Pulmonary artery endothelial cell (primary cell): ENCODE measurements at places on chromosomes 7 and 10. TPM values are rescaled to one million over a fixed set of nuclear protein-coding genes. Genes with fewer than 3 reads are reported as not detected.

The ACBD5 gene
- total RNA-seq = 23.8 and 25.5 TPM in 2 replicates

DNA sequence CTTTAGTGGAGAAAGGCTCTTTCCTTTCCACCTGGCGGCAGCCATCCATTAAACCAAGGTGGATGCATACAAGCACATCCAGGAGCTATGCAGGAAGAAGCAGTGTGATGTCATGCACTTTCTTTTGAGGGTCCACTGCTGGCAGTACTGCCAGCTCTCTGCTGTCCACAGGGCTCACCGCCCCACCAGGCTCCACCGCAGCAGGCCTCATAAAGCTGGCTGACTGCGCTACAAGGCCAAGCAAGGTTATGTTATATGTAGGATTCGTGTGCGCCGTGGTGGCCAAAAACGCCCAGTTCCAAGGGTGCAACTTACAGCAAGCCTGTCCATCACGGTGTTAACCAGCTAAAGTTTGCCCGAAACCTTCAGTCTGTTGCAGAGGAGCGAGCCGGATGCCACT, 37.3 kb upstream of the TRUB1 start:
- no peak for DNase-seq

DNA sequence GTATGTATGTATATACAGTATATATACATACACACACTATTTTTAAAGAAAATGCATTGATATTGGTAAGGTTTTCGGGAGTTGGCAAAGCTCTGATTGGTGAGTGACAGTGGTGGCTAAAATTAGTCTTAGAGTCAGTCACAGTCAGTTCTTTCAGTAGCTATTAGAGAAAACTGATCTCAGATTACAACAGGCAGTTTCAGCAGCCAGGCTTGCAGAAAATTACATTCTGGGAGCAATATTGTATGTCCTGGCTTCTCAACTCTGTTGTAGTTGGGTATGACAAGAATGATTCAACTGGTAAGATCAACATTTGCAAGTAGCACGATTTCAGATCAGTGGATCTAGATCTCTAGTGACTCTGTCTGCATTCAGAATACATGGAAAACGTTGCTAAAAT, 897.9 kb upstream of the AUTS2 start:
- DNase-seq = no peak

DNA sequence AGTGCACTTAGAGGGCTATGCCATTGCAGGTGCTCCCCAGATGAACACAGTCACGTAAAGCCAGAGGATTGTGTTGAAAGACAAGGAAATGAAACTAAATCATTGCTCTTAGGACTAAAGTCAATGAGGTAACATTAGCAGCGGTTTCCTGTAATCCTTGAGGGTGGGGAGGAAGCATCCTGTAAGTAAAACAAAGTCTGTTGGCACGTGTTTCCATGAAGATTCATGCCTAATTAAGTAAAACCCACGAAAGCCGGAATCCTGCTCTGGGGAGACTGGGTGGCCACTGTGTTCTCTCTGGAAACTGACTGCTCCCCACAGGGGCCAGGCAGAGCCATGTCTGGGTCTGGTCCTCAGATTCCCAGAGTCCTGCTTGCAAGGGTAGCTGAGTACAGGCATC, 18.3 kb downstream of the STEAP1B start:
- DNase-seq = peak; percentile 44

DNA sequence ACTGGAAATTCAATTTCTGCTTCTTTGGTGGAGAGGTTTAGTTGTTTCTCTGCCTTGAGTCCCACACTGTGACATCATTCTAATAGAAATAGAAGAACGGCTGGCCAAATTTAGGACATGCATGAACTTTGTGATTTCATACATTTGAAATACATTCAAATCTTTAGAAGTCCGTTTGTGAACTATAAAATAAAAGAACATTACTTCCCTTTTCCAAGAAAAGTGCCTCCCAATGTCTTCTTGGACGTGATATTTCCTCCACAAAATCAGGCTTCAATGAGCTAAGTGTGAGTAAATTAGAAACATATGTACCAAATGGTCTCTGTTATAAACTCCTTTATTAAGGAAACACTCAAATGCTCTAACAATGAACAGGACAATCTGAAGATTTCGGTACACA, 314.5 kb upstream of the AKR1E2 start:
- no peak for DNase-seq

- peak; percentile 4 for DNase-seq
Observed at GRCh38 chr7:25216837-25217236, 11.4 kb downstream of the NPVF start.

DNA sequence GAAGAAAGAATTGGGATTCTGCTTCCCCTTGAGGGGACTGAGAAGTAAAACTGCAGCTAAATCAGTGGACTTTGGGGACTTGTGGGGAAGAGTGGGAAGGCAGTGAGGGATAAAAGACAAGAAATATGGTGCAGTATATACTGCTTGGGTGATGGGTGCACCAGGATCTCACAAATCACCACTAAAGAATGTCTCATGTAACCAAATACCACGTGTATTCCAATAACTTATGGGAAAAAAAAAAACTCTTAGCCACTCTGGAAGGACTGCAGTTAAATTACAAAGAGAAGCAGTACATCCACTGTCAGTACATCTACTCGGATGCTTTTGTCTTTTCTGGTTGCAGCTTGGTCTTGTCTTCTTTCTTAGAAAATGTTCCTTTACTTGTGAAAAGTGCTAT, 27.4 kb upstream of the GOT1 start:
- DNase-seq = no peak
